ENCODE measurements at places on chromosomes 16 and 17. TPM values are rescaled to one million over a fixed set of nuclear protein-coding genes. Genes with fewer than 3 reads are reported as not detected.

DNA sequence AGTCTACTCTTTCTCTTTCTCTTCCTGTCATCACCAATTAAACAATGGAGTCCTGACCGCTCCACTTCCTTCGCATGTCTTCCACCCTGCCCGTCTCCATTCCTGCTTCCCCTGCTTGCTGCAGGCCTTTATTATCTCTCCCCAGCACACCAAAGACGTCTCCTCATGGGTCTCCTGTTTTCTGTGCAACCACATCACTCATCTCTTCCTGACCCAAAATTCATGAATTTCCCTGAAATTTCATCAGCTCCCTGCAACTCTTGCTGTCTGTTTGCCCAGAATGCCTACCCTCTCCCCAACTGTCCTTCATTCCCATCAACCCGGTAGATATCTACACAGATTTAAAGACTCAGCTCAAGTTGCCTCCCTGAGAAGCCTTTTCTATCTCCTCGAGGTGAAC, 76.7 kb upstream of the ALOX12 start:
- DNase-seq: no peak
- H3K4me1 ChIP-seq: no peaks in the 10 kb centered on the region
- H3K27me3 ChIP-seq: no peaks in the 10 kb centered on the region

- no peak for DNase-seq
- H3K27ac ChIP-seq: no peak overlapping the region
- H3K4me1 ChIP-seq: peaks cover 9% of the 10 kb centered on the region
- no peak overlapping the region for H3K4me3 ChIP-seq
- no peaks in the 10 kb centered on the region for H3K27me3 ChIP-seq
- H3K36me3 ChIP-seq: no peaks in the 10 kb centered on the region
Observed at GRCh38 chr16:68116256-68116867, 31.2 kb downstream of the NFATC3 start.

- H3K27ac ChIP-seq: peak overlapping the region; percentile 25
- no peaks in the 10 kb centered on the region for H3K4me1 ChIP-seq
- no peaks in the 10 kb centered on the region for H3K27me3 ChIP-seq
- peaks cover 4% of the 10 kb centered on the region for H3K36me3 ChIP-seq
- no peak for DNase-seq
Observed at GRCh38 chr17:19897090-19897837, 29.5 kb upstream of the ULK2 start.

DNA sequence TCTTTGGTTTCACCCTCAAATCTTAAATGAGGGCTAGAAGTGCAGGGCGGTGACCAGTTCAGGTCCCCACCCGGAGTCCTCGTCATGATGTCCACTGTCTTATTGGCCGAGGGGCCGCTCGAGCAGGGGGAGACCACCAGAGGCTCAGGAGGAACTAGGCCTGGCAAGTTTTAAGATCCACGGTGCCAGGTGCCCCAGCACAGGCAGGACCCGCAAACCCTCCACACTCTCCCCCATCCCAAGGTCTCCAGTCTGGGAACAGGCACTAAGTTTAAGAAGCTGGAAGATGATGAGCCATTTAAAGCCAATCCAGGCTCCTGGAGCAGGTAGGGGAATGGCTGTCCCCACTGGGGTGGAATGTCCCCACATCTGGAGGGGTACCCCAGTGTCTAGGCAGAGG, 4.1 kb downstream of the DLX3 start:
- H3K27me3 ChIP-seq: no peaks in the 10 kb centered on the region
- peaks cover 12% of the 10 kb centered on the region for H3K4me1 ChIP-seq
- peak; percentile 2 for DNase-seq
- H3K27ac ChIP-seq: no peak overlapping the region
- no peaks in the 10 kb centered on the region for H3K36me3 ChIP-seq

- H3K4me3 ChIP-seq: no peak overlapping the region
- no peak overlapping the region for H3K27ac ChIP-seq
- H3K27me3 ChIP-seq: no peaks in the 10 kb centered on the region
Observed at GRCh38 chr16:84964386-84965128, 46.8 kb downstream of the ZDHHC7 start.

DNA sequence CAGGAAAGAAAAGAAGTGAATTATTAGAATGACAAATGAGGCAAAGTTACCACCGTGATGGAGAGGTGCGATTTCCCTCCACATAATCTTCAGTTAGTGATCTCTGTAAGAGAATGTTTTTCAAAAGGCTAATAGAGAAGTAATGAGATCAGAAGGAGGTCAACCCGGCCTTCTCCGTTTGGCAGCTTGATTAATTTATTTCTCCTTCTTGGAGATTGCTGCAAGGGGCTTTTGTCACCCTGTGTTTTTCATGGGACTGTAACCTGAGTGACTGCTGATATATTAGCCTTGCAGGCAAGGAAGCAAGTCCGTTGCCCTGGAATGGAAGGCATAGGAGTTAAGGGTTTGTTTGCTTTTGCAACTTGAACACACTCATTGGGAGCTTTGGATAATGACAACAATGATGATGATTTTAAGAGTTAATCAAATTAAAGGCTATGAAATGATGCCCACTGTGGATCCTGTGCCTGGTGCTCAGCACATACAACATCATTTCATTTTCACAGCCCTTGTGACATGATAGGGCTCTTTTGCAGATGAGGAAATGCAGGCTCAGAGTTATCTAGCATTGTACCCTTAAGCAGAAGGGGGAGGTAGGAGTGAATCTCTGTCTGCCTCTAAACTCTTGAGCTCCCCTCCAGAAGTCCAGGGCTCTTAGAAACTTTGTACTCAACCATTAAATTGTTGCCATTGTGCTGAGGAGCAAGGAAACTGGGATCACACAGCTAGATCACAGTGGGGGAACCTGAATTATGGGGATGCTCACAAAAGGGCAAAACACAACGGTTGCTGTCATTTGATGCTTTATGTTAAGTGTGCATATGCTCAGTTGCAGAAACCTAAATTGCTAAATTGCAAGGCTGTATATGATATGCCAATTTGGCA, 226.3 kb downstream of the WWOX start:
- no peaks in the 10 kb centered on the region for H3K4me1 ChIP-seq
- H3K27ac ChIP-seq: no peak overlapping the region
- DNase-seq: no peak
- H3K36me3 ChIP-seq: no peaks in the 10 kb centered on the region

- H3K27me3 ChIP-seq: peaks cover 1% of the 10 kb centered on the region
- H3K36me3 ChIP-seq: no peaks in the 10 kb centered on the region
- no peak overlapping the region for H3K27ac ChIP-seq
- H3K4me3 ChIP-seq: no peak overlapping the region
- no peaks in the 10 kb centered on the region for H3K4me1 ChIP-seq
Observed at GRCh38 chr16:79816081-79816497, 215.6 kb upstream of the MAF start.

- H3K27me3 ChIP-seq: no peaks in the 10 kb centered on the region
- no peaks in the 10 kb centered on the region for H3K36me3 ChIP-seq
- no peak for DNase-seq
- no peak overlapping the region for H3K4me3 ChIP-seq
- H3K27ac ChIP-seq: no peak overlapping the region
- H3K4me1 ChIP-seq: no peaks in the 10 kb centered on the region
Observed at GRCh38 chr16:58821886-58822285, 87.8 kb upstream of the GOT2 start.

DNA sequence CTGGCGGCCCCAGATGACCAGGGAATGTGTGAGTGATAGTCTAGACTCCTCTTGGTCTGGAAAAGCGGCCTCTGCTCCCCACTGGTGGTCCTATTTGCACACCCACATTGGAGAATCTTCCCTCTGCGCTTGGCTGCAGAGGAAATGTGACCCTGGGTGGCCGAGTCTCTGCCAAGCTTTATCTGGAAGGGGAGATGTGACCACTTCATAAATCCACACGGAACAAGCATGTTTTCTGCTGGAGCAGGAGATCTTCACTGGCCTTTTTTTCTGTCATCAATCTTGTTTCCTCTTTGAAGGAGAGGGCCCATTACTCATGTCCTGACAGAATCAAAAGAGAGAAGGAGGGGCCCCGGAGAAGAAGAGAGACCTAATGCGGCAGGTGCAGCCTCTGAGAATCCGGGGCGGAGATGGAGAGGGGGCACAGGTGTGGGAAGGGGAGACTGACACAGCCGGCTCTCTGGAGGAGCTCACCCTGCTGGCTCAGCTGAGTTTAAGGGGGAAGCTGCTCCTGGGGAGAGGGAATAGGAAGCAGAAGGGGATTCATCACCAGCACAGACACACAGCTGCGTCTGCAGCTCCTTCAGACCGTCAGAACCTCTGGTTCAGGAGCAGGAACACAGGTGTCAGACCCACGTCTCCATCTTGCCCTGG, 116.3 kb downstream of the SOX9 start:
- no peaks in the 10 kb centered on the region for H3K27me3 ChIP-seq
- no peak for DNase-seq
- H3K4me1 ChIP-seq: 0 out of 2 replicates have a peak, but pooled peaks cover 4% of the 10 kb centered on the region
- H3K4me3 ChIP-seq: no peak overlapping the region
- H3K27ac ChIP-seq: no peak overlapping the region
- H3K36me3 ChIP-seq: no peaks in the 10 kb centered on the region

DNA sequence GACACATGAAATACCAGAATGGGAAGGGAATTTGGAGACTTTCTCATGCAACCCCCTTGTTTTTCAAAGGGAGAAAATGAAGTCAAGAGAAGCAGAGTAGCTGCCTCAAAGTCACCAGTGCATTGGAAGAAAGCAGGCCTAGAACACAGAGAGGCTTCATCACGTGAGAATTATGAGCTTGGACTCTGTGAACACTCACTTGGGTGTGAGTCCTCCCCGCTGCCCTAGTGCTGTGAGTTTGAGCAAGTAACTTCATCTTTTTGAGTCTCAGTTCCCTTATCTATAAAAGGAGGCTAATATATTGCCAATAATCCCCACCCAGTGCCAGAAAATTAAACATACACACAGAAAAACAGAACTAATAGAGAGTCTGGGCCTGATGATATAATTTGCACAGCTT, 315.8 kb downstream of the XYLT1 start:
- no peak for DNase-seq
- no peak overlapping the region for H3K27ac ChIP-seq
- no peaks in the 10 kb centered on the region for H3K27me3 ChIP-seq
- H3K36me3 ChIP-seq: no peaks in the 10 kb centered on the region
- no peak overlapping the region for H3K4me3 ChIP-seq

The CDH8 gene
- 1.7 TPM for total RNA-seq

The PSMD11 gene
- total RNA-seq: 198 TPM

The SERPINF2 gene
- total RNA-seq: 63.8 TPM

The RNF151 gene
- total RNA-seq: not detected
